H1 (cell line): ENCODE measurements at places on chromosomes 16 and 17. TPM values are rescaled to one million over a fixed set of nuclear protein-coding genes. Genes with fewer than 3 reads are reported as not detected.

Gene MED13
- total RNA-seq: 42.0 and 44.8 TPM in 2 replicates

GRCh38 chr16:67923414-67924116 is 8.1 kb downstream of the CTRL start:
- DNase-seq: no peak

Gene TTYH2
- 3.2 and 3.7 TPM in 2 replicates for total RNA-seq

DNA sequence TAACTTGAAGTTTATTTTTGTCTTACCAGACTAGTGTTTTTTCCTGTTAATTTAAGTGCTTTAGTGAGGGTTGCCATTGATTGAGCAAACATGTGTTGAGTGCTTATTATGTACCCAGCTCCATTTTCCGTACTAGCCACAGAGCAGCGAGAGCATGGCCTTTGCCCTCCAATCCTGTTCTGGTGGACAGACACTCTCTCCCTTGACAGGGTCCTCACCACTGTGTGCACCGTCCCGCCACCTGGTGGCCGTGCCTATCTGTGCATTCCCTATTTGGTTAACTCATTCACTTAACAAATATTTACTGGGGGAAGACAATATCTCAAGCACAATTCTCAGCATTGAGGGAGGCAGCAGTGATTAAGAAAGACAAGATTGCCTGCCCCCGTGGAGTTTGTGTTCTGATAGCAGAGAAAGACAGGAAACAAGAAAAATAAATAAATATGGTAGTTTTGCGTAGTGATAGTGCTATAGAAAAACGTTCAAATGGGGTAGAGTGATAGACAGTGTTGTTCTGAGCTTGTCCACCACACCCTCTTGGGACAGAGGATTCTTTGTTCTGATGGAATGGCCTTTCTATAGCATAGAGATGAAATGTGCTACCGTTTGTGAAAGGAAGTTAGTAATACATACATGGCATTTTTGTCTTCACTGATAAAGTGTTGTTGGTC is 13.0 kb downstream of the CDH13 start:
- no peak for DNase-seq

GRCh38 chr17:73017658-73018057 is 74.8 kb downstream of the SLC39A11 start:
- DNase-seq: no peak

DNA sequence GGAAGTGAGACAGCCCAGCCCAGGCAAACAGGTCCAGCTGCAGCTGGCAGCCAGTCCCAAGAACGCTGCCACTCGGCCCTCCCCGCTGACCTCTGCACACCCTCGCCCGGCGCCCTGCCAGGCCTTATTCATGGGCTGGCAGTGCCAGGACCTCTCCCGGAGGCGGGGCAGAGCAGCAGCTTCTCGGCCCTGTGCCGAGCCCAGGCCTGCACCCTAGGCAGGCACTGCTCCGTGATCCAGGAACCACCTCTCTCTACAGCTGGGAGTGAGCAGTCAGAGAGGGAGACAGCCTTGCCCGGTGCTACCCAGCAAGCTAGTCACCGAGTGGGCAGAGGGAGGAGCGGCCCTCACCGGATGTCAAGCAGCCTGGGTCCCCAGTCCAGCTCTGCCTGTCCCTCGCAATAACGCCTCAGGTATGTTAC is 79.9 kb upstream of the CBX4 start:
- no peak for DNase-seq

GRCh38 chr17:53193044-53193443 is 629.7 kb upstream of the KIF2B start:
- no peak for DNase-seq

- peak; percentile 45 for DNase-seq
These were observed 99.0 kb downstream of the C16orf78 start for GRCh38 chr16:49472598-49472997.

GRCh38 chr16:21277927-21278706 is at the start of gene CRYM:
Gene CRYM (minus strand): TSS chr16:21278290. CDS start chr16:21278251, 39 bp downstream.
- peak; percentile 33 for DNase-seq

DNA sequence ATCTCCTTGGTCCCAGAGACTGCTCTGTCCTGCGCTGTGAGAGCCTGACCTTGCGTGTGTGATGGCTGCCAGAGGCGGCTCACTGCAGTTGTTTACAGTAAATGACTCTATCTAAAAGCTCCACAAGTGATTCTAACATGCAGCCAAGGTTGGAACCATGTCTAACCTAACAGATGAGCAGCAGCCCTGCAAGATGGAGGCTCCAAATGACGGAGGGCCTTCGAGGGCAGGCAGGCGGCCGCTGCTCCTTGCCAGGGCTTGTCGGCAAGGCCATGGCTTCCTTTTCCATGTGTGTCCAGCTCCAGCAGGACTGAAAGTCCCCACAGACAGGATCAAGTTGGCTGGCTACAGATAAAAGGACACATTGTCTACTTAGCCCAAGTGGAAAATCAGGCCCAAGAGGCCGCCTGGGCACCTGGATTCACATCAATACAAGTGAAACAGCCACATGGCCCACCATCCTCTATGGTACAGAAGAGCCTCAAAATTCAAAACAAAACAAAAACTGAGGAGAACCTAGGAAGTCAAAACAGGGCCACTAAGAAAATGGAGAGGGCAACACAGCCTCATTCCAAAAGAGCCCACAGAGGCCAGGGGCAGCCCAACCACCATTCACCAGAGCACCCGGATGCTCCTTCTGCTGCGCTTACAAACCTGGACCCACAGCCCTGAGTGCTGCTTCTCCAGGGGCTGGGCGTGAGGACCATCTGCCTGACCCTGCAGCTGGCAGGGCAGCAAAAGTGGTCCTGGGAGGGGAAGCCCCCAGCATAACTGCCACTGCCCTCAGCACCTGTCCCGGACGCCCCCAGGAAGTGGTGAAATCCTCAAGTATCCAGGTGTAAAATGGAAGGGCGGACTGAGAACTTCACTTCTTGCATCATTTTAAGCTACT is 65.0 kb downstream of the AMFR start:
- DNase-seq: no peak

Gene ARHGAP44
- 22.2 TPM in 2 replicates for total RNA-seq

Gene TCAP
- 1.4 TPM in 2 replicates for total RNA-seq

DNA sequence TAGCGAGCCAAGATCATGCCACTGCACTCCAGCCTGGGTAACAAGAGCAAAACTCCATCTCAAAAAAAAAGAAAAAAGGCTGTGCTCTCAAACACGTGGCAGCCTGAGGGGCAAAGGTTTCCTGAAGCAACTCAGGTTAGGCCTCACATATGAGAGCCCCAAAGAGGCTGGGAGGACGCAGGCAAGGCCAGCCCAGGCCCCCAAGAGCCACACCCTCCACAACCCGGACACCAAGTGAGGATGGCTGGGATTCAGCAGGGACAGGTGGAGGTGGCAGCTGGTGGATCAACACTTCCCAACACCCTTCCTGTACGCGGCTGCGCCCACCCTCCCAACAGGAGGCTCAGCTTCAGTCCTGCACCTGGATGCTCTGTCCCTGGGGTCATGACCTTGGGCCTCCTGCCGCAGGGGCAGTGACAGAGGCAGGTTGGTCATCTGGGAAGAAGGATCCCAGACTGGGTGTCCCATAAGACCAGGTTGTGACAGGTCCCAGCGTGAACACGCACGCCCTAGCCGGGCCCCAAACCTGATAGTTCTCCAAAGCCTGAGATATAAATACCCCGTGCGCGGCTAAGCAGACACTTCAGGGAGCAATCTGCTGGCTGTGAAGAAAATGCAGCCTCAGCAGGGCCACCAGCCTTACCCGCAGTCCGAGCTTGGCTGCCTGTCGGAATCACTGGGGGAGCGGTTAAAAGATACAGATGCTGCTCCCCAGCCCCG is 78.1 kb downstream of the TIMM22 start:
- no peak for DNase-seq

DNA sequence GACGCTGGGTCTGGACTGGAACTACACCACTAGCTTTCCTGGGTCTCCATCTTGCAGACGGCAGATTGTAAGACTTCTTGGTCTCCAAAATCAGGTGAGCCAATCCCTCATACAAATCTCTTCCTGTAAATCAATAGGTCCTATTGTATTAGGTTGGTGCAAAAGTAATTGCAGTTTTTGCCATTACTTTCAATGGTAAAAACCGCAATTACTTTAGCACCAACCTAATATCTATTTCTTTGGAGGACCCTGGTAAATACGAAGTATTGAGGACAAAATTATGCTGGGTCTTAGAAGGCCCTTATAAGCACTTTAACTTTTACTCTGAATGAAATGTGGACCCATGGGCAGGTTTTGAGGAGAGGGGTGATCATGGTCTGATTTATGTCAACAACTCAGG is 330.6 kb upstream of the C16orf82 start:
- no peak for DNase-seq

DNA sequence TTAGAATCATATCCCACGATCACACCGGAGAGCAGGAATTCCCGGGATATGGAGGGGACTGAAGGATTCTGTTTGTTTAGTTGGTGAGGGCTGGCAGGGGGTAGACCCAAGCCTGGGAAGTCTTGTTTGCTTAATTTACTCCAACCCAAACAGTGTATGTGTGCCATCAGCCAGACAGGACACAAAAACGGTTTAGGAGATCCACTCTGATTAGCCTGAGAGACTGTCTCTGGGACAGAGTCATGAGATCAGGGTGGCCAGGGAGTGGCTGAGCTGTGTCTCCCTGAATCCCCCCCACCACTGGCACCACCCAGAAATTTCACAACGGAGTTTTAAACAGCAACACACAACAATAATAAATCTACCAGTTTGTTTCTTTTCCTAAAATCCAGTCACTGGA is 127.0 kb downstream of the RBFOX3 start:
- no peak for DNase-seq

DNA sequence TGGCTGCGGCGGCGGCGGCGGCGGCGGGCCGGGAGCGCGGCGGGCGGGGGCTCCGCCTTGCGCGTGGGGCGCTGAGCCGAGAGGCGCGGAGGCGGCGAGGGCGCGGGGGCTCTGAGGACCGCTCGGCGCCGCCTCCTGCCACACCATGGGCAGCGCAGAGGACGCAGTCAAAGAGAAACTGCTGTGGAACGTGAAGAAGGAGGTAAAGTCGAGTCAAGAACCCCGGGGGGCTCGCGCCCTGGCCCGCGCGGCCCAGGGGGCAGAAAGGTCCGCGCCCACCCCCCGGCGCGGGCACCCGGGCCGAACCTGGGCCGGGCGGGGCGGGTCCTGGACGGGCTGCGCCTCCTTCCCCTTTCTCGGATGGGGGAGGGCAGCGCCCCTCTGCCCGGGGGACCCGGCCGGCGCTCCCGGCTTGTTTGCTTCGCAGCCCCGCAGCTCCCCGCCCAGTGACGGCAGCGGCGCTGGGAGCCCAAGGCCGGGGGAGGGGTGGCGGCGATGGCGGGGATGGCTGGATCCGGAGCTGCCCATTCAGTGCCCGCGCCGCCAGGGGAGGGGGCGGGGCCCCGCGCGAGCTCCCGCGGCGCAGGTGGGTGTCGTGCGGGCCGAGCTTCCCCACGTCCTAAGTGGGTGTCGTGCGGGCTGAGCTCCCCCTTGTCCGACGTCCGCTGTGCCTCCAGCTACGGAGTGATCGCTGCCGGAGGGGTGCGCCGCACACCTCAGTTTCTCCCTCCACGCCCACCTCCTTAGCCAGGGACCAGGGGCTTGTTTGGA is 428 bp downstream of the SGSM2 start:
- DNase-seq: no peak

Gene ZNF423
- 52.3 and 55.0 TPM in 2 replicates for total RNA-seq

Gene FOXN1
- not detected in 2 replicates for total RNA-seq
